ENCODE measurements at places on chromosomes 6 and 20. TPM values are rescaled to one million over a fixed set of nuclear protein-coding genes. Genes with fewer than 3 reads are reported as not detected.

DNA sequence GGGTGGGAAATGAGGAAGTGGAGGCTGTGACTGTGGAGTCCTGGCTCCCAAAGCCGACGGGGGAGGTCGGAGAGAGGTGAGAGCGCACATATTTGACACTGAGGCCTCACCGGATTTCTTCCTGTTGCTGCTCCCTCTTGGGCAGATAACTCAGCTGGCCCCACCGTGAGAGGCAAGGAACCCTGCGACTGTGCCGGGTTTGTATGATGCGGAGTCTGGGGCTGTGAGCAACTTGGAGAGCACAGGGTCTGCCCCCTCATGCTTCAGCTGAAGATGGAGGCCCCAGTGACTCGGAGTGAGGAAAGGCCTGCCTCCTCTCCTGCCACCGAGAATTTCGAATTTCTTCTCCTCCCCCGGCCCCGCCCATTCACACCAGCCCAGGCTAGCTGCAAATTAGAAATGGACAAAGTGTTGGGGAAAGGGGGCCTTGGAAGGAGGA lies 160.6 kb downstream of the GRM4 start:
- peaks cover 9% of the 10 kb centered on the region for H3K27me3 ChIP-seq
- H3K4me3 ChIP-seq = no peak overlapping the region
- no peak overlapping the region for H3K27ac ChIP-seq
- peaks cover 25% of the 10 kb centered on the region for H3K4me1 ChIP-seq

DNA sequence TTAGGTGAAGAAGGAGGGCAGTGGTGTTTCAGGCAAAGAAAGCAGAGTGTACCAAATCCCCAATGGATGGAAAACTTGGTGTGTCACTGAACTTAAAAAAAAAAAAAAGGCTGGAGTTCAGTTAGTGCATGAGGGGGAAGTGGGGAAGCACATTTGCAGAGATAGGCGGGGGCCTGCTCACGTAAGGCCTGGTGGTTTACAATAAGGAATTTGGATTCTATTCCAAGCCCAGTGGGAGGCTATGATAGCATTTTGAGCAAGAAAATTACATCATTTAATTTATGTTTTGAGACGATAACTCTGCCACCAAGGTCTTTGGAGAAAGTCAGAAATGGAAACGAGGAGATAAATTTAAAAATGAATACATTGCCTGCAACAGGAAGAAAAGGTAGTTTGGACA lies 225.5 kb downstream of the EYA4 start:
- H3K27ac ChIP-seq = no peak overlapping the region
- DNase-seq = no peak
- no peaks in the 10 kb centered on the region for H3K27me3 ChIP-seq
- H3K36me3 ChIP-seq = peaks cover 5% of the 10 kb centered on the region
- H3K4me1 ChIP-seq = no peaks in the 10 kb centered on the region

- no peaks in the 10 kb centered on the region for H3K4me1 ChIP-seq
- DNase-seq = peak; percentile 40
- no peak overlapping the region for H3K4me3 ChIP-seq
- H3K27me3 ChIP-seq = peaks cover 5% of the 10 kb centered on the region
- H3K27ac ChIP-seq = no peak overlapping the region
Measured at GRCh38 chr6:117605169-117605826, 3.0 kb upstream of the GOPC start.

GRCh38 chr20:15708984-15709598 lies 864.2 kb downstream of the KIF16B start:
- no peaks in the 10 kb centered on the region for H3K36me3 ChIP-seq
- H3K27ac ChIP-seq = no peak overlapping the region
- peak; percentile 86 for DNase-seq
- no peak overlapping the region for H3K4me3 ChIP-seq

GRCh38 chr20:3785240-3786125 lies 1.1 kb downstream of the CENPB start:
- H3K4me1 ChIP-seq = peaks cover 10% of the 10 kb centered on the region
- no peaks in the 10 kb centered on the region for H3K36me3 ChIP-seq
- H3K4me3 ChIP-seq = no peak overlapping the region

DNA sequence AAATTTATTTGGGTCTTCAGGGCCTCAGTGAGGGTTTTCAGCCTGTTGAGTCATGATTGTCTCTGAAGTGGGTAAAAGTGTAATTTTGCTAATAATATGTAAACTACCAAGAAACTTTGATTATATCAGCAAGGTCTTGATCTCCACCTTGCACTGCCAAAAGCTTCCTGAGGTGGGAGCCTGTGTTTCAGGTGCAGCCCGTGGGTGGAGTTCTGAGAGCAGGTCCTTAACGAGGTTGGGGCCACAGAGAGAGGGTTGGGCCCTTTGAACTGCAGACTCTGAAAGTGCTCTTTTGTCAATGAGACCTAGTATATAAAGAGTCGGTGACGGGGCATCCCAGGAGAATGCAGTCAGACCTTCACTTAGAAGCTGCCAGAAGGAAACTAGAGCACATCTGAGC lies 129.7 kb upstream of the MAP3K4 start:
- H3K36me3 ChIP-seq = peaks cover 4% of the 10 kb centered on the region
- no peak overlapping the region for H3K4me3 ChIP-seq
- no peaks in the 10 kb centered on the region for H3K27me3 ChIP-seq
- no peak for DNase-seq
- H3K4me1 ChIP-seq = peaks cover 3% of the 10 kb centered on the region
- H3K27ac ChIP-seq = no peak overlapping the region

DNA sequence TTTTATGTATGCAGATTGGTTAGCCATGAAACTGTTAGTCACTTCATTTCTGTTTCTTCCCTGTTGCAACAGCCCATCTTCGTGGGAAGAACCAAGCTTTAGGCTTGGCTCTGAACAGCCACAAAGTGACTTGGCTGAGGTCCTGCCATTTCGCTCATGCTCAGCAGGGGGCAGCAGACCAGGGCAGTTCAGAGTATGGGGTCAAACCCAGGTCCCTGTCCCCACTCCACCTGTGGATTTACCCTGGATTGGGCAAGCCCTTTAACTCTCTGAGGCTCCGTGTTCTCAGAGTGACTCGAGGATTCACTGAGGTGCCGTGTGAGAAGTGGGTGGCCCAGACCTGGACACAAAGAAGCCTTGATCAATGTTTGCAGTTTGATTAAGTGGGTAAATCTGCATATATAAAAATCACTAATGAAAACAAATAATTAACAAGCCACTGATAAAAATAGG lies 19.8 kb upstream of the MAP1LC3A start:
- H3K4me1 ChIP-seq = peaks cover 6% of the 10 kb centered on the region
- H3K4me3 ChIP-seq = no peak overlapping the region

The IPCEF1 gene
- 0.61 TPM for total RNA-seq

The CD93 gene
- total RNA-seq = not detected

The OXT gene
- total RNA-seq = not detected

The MAS1L gene
- not detected for total RNA-seq
